ENCODE measurements at places on chromosomes 2 and 18.

- DNase-seq, result peak; percentile 90
These were observed 21.1 kb upstream of the TMEM163 start for GRCh38 chr2:134739879-134740301.

DNA sequence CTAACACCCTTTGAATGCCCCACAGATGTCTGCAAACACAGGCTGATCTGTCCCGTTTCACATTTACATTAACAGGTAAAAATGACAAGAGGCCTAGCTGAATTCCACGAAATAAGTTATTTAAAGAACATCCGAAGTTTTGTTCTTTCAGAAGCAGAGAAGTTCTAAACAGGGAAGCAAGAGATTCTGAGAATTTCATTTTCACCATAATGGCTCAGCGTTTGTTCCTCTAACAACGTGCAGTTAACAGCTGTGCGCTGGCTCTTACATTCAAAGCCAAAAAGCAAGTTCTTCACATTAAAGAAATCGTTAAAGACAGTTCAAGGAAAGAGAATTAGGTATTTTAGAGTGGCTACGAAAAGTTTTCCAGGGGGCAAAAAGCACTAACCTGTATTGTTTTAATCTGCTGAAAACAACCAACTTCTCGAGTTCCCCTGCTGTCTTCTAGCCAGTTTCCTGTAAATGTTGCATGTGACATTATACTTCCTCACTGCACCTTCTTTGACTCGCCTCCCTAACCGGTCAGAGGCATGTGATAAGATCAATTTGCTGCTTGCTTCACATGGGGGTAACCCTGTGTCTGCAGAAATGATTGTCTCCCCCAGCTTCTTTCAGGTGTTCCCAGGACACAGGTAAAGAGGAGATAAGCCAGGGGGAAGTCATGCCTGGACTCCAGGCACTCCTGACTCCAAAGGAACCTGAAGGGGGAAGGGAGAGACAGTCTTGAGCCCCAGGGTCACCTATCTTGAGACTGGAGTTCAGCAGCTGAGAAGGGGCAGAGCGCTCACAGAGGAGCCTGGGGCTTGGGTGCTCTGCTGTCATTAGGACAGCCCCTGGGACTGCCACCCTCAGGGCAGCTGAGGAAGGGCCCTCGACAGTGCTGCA lies 36.8 kb upstream of the WIPF1 start:
- peak; percentile 65 for DNase-seq

- no peak for DNase-seq
These were observed 23.4 kb downstream of the MBOAT2 start for GRCh38 chr2:8980096-8980495.

DNA sequence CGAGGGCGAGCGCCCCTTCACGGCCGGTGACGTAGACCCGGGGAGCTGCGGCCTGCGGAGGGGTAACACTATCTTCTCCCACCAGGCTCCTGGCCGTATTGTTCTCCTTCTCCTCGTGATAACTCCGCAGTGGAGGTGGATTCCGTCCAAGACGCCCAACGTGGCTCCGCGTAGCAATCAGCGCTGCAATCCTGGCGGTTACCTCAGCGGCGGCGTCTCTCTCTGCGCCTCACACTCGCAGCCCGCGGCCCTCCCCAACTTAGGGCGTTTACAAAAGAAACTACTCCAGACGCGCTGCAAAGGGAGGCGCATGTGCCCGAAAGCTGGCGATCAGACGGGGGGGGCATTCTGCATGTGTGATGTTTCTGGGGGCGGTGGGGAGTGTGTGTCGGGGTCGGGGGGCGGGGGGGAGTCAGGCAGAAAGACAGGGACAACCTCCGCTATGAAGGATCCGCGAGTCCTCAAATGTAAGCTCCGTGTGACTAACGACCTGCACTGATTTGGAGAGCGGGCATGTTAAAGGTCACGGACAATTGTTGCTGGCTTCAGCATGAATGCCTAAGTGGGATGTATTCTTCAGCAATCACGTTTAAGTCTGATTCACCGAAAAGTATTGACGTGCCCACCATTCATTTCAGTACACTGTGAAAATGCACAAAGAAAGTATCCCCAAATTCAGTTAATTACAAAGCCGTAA lies 1.3 kb upstream of the ZNF516 start:
- no peak for DNase-seq

DNA sequence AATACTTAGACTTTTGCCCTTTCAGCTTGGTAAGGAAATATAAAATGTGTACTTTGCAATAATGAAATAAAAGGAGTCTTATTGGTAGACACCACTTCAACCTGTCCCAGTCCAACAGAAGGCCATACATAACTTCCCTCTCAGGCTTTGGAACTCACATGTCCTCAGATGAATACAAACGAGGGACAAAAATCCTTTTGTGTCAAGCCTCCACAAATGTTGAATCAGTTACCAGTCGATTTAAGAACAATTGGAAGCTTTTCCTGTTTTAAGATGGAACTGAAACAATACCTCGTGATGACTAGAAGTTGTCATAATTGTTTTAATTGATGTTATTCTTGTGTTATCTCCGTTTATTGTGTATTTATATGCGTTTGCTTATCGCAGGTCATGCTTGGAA lies 385.1 kb upstream of the POU3F3 start:
- no peak for DNase-seq

GRCh38 chr2:65974067-65974723 lies 460.7 kb upstream of the MEIS1 start:
- DNase-seq, result no peak

GRCh38 chr2:133085646-133086045 lies 415.6 kb upstream of the LYPD1 start:
- no peak for DNase-seq

DNA sequence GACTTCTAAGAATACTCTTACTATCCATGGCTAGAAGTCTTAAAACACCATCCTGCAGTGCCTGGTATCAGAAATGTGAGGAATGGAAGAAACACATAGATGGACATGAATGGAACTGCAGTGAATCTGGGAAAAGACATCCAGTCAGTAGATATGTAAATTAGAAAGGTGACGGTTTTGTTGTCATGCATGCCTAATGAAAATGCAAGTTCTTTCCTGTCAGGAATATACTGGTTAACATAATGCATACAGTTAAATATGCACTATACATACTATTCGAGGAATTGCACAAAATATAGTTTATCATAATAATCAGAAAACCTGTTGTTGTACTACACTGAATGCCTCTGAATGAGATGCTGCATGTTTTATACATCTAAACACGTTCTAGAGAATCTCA lies 190.6 kb upstream of the ITGA4 start:
- DNase-seq, result no peak

DNA sequence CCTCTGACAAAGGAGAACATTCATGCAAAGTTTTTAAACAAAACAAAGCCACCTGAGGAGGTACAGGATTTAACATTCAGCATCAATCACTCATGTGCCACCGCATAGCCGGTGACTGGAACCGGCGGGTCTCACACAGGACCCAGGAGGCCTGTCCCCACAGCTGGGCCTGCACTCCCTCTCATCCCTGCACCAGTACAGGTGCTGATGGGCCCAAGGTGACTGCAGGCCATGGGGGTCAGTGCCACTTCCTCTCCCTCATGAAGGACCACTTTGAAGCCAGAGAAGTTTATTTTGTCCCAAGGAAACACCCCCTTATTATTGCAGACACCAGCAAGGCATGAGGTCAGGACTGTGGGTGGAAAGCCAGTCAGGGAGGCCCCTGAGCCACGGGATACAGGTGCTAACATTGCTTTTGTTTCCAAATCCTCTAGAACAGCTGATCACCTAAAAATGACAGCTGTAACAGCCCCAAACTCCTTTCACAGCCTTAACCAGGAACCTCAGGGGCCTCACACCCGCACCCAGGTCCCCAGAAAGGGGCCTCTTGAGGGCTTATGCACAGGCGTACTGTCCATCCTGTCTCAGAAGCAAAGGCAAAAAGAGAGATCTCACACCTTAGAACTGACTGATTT lies 14.0 kb downstream of the PARD6G start:
- DNase-seq, result no peak

DNA sequence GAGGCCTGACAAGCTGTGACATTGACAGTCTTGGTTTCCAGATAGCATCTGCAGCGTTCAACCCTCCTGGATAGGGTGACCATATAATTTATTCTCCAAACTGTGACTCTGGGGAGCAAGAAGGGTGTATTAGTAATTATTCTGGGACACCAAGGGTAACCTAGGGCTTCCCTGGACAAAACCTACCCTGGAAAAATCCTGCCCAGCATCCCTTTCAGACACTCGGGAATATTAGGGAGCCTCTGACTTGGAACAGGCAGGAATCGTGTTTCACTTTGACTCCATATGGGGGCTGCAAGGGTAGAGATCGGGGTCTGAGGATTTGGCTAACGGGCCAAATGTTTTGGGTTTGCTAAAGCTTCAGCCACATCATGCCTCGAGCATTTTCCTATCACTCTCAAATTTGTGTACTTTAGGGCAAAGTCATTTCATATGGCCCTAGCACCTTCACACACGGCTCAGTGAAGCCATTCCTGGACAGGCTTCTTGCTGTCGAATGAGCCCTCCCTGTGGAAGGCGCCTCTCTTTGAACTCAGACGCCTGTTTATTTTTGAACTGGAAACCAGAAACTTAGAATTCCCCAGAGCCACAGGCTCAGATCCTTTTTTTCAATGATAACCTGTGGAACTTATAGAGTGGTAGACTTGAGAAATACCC lies 129.9 kb downstream of the DDX1 start:
- no peak for DNase-seq

DNA sequence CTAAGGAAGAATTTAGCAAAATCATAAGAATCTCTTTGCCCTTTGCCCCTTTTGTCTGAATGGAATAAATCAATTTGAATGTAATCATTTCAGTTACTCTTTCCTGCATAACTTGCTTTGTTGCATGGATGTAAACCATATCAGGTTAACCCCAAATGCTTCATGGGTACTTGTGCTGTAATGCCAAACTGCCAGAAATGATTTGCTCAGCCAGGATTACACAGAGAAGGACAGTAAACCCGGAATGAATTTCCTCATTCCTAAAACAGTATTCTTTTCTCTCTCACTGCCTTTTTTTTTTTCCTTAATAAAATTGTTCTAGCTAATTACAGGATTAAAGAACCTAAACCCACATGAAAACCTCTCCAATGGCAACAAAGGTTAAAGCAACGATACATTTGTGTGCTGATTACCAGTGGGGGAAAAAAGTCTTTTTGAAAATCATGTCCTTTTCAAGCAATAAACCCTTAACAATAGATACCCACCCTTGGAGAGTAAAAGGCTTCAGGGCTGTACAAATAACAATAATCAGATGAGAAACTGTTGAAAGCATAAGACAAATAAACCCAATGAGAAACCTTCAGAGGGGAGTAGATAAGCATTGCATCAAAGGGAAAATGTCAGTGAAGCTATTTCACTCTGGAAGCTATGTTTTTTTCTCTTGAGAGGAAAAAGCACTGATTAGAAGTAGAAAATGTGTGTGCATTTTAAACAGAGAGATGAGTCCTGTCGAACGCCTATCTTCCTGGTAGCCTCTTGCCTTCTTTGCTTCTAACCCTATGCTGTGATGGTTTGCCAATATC lies 275.3 kb downstream of the CDH2 start:
- no peak for DNase-seq

Measured in GM12878 (cell line).